Naive thymus-derived CD8-positive, alpha-beta T cell (primary cell): ENCODE measurements at places on chromosomes 7 and 10.
A peak's percentile ranks its signal among the peaks of the same experiment; 100 is the strongest.

GRCh38 chr7:90298145-90299038, 22.7 kb downstream of the FAM237B start:
- DNase-seq, result no peak

GRCh38 chr7:32301427-32301826, 188.8 kb downstream of the LSM5 start:
- no peak for DNase-seq

DNA sequence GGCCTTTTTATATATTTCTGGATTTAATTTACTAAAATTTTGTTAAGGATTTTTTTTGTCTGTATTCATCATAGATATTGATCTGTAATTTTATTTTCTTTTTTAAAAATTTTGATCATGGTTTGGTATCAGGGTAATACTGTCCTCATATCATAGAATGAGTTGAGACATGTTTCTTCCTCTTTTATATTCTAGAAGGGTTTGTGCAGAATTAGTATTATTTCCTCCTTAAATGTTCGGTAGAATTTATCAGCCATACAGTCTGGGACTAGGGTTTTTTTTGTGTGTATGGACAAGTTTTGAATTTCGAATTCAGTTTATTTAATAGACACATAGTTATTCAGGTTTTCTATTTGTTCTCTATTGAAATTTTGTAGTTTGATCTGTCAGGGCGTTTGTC, 54.0 kb downstream of the SHOC2 start:
- no peak for DNase-seq

DNA sequence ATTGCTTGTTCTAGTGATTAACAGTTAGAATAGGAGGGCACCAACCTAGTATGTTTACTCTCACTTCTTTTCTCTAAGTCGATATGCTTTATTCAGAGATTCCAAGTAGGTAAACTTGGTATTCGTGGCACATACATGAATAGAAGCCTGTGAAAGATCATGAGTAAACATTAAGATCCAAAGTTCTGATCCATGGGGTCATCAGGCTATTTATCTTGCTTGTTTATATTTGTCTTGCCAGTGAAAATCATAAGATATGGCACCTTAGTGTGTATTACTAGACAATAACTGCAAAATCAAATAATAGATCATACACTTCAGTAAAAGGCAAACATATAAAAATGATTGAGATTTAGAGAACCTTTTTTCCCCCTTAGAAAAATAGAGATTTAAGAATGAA, 56.5 kb upstream of the LHFPL3 start:
- DNase-seq, result no peak

- no peak for DNase-seq
These were observed 617.6 kb downstream of the PTPRN2 start for GRCh38 chr7:157969995-157970394.

DNA sequence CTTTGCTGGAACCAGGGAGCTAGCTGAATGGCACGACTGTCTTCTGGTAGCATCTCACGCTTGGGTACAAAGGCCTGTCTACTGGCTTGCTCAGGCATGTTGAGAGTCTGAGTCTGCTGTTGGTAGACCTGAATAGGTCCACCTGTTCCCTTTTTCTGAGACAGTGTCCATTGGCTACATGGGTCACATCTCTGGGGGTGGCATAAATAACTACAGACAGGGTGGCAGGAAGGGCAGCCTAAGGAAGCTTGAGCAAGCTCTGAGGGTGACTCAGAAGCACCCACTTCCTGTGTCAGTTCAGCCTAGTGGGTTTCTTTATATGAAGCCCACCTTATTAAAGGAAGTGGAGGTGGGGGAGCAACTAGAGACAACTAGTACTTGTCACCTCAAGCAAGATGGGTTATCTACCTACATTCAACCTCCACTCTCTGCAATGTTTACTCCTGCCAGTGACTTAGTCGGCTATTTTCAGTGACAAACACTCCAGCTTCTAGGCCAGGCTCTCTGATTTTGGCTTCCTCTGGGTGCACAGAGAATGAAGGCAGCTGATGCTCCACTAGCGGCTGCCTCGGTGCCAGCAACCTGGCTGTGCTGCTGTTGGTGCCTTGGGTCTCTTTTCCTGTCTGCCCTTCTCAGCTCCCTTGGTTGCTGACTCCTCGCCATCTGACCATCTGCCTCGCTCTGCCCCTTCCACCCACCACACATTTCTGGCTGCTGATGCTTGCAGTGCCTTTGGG, 5.7 kb upstream of the ZYX start:
- DNase-seq, result peak; percentile 51

- DNase-seq, result no peak
These were observed 82.6 kb upstream of the THSD7A start for GRCh38 chr7:11914645-11915044.

- DNase-seq, result no peak
These were observed 597.5 kb upstream of the PFKP start for GRCh38 chr10:2469802-2470201.
